ENCODE measurements at places on chromosomes 4 and X. TPM values are rescaled to one million over a fixed set of nuclear protein-coding genes. Genes with fewer than 3 reads are reported as not detected.

DNA sequence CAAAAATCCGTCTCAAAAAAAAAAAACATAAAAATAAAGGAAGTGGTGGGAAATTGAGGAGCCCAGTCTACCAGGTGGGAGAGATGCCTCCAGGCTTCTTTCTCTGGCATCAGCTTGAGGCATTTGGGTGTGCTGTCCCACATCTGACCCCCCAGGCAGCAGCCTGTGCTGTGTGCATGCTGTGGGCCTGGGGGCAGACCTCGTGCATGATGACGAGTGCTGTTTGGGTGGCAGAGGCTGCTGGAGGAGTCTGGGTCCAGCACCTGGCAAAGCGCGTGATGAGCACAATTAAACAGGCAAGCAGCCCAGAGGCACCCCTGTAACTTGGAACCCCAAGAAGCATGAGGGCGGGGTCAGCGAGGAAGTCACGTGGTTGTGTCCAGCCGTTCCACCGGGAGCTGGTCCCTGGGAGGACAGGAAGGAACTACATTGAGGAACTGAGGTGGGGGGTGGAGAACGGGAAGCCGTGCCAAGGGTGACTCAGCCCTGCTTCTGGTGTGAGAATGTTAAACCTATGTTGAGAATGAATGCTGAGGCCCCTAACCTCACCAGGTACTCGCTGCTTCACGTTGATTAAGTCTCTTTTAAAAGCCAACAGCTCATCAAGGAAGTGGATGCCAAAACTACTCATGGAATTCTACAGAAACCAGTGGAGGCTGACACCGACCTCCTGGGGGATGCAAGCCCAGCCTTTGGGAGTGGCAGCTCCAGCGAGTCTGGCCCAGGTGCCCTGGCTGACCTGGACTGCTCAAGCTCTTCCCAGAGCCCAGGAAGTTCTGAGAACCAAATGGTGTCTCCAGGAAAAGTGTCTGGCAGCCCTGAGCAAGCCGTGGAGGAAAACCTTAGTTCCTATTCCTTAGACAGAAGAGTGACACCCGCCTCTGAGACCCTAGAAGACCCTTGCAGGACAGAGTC, 6.1 kb downstream of the TACC3 start:
- peak; percentile 98 for DNase-seq

GRCh38 chr4:87957061-87957460, 18.5 kb upstream of the SPP1 start:
- no peak for DNase-seq

GRCh38 chr4:575281-576141, 584 bp downstream of the TMEM271 start:
- no peak for DNase-seq

- no peak for DNase-seq
These were observed 21.8 kb upstream of the FTHL17 start for GRCh38 chrX:31093639-31093975.

- DNase-seq: no peak
These were observed 972.0 kb upstream of the TENM3 start for GRCh38 chr4:181271116-181271640.

DNA sequence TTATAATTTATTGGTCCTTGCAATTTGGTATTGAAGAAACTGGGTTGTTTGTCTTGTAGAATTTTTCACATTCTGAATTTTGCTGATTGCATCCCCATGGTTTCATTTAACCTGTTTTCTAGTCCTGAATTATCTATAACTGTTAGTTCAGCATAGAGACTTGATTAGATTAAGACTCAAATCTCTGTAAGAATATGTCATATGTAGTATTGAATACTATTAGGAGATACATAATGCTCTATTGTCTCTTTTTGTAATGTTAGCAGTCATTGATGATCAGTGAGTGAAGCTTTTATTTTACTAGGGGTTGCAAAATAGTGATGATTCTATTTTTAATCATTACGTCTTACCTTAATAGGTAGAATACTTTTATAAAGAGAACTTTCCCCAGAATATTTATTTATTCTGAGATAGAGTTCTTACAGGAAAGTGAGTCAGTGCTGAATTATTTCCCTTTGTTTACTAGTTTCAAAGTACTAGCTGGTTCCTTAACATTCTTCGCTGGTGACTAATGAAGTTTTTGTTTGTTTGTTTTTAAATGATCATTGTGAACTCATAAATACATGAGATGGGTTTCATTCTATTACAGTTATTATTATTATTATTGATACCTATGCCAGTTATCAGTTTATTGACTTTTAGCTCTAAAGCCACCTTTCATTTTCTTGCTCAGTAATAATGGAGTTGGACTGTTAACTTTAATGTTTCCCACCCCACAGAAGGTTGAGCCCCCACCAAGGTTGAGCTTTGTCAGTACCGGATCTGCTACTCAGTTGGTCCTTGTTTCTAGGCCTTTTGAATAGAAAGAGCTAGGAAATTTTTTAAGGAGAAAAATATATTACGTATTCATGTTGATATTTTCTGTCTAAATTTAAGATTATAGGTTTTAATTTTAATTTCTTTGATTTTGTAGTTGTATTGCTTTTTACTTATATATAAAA, 102.3 kb downstream of the LARP1B start:
- DNase-seq: peak; percentile 72

DNA sequence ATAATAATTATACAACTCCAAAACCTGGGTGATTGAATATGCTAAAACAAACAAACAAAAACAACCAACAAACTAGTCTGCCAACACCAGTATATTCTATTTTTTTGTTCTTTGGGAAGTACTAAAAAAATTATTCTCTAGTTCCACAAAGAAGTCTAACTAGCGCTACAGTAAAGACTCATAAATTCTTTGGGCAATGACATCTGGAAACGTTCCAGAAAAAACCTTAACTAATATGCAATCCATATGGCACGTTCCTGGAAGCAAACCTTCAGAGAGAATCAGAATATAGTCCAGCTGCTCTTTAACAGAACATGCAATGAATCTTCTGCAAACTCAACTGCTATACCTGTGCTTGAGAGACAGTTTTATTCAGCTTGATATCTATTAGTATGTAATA, 500.1 kb downstream of the TRAM1L1 start:
- no peak for DNase-seq

- DNase-seq: no peak
These were observed 49.9 kb downstream of the PAK3 start for GRCh38 chrX:111145878-111146277.

DNA sequence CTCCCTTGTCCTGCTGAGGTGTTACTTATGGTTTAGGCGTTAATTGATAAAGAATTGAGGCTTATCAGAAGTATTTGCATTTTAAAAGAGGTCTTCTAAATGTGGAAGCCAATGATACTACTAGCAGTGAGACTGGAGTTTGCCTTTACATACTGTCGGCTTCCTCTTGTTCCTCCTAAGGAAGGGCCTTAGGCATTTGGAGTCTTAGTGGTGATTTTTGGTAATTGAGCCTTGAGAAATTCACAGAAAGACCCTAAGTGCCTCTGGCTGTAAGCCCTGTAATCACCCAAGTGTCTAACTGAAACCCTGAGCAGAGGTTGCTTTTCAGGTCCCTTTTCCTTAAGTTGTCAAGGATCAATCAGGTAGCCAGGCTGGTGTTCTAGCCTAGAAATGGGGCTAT, 14.8 kb downstream of the IL13RA1 start:
- DNase-seq: no peak

DNA sequence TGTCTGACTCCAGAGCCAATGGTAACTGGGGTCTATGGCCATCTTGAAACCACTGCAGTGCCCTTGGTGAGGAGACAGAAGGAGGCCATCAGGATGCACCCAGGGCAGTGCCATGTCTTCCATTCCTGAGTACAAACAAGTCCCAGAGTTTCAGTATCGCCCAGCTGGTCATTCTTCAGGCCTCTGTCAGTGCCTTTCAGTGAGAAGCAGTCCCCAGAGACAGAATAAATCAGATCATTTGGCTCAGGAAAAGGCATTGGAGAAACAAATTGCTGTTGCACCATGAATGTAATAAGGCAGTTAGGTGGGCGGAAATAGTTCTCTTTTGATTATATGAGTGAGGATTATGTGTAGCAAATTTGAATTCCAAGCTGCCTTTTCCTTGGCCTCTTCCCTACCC, 21.3 kb downstream of the ADGRG4 start:
- no peak for DNase-seq

DNA sequence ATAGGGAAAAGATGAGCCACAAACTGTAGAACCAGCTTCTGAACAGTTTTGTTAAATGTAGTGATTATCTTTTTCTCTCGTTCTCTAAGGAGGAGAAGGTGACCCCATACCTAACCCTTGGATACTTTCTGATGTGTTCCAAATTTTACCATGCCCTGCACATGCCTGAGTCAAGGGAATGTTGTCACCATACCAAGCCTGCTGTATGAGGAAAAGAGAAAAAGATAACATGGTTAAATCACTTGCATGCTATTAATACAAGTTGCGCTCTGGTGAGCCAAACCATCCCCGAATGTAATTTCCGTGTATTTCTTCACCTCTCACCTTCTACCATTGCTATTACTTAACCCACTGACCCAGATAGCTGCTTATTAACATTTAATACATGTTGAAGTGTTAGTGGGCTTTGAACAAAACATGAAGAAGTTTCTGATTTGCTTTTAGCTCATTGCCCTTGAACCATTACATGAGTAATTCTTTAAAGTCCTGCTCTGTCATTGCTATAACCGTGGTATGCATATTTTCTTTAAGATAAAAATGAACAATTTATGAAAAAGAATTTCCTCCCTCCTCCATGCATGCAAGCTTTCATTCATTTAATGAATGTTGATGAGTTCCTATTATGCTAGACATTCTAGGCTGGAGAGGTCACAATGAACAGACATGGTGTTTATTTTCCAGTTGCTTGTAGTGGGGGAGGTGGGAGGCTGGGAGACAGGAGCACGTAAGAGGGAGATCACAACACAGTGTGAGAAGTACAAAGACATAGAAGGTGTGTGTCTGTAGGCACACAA, 13.6 kb upstream of the KIT start:
- no peak for DNase-seq

DNA sequence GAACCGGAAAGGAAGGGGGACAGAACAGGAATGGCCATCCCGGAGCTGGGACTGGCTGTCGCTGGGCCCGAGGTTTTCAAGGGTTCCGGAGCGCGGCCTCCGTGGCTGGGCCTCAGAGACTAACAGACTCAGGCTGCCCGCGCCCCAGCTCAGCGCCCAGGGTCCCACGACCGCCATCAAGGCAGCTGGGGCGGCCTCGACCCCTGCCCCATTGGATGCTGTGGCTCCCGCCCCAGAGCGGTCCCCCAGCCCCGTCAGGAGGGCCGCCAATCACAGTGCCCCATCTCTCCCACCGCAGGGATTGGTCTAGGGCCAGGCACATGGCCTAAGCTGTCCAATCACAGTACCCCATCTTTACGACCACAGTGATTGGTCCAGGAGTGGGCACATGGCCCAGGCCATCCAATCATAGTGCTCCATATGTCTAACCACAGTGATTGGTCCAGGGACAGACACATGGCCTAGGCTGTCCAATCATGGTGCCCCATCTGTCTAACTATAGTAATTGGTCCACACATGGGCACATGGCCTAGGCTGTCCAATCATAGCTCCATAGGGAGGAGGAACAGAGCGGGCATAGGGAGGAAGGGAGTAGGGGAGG, 105.3 kb upstream of the NKX1-1 start:
- peak; percentile 84 for DNase-seq

DNA sequence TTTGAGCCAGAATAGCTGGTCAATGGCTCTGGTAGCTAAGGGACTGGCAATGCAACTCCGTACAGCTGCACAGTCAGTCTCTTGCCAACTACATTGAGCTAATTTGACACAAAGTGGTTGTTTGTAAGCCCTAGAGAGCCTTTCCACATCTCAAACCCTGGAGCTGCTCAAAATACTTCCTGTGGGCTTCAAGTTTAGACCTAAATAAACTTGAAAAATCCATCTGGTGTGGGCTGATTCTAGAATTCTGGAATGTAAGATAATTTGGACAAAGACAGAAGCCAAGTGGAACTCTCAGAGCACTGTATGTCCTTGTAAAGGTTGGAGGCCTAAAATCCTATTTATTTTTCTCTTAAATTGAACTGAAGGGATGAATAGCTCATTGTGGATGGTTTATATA, 380.8 kb downstream of the SPRY1 start:
- no peak for DNase-seq

DNA sequence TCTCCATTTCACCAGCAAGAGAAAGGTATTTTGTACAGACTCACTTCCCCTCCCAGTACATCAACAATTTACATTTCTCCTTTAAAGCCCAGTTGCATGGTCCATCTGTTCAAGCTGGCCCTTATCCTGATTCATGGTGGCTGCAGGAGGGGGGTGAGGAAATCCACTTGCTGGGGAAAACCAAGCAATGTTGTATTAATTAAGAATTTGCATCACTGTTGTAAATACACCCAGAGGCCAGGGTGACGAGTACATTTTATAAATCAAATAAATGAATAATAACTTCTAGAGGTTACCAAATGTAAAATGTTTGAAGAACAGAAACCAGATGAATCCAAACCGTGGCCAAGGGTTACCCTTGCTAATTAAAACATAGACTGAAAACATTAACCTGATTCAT, 395.9 kb upstream of the INTU start:
- no peak for DNase-seq

DNA sequence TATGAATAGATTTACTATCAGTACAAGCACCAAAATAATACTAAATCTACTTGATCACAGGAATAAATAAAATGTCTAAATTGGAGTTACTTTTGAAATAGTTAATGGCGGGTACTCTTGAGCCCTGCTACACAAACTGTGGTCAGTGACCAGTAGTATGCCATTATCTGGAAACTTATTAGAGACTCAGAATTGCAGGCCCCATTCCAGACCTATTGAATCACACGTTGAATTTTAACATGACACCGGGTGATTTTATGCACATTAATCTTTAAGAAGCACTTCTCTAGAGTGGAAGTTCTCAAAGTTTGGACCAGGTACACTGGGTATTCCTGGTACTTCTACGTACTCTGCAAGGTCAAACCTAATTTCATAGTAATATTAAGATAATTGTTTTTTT, 660.0 kb upstream of the POU3F4 start:
- DNase-seq: no peak

GRCh38 chrX:72123471-72124185, 8.1 kb downstream of the RTL5 start:
- peak; percentile 23 for DNase-seq

- no peak for DNase-seq
These were observed 67.9 kb downstream of the RBPJ start for GRCh38 chr4:26388671-26389070.

GRCh38 chr4:171101845-171102244, 711.4 kb upstream of the GALNTL6 start:
- no peak for DNase-seq

DNA sequence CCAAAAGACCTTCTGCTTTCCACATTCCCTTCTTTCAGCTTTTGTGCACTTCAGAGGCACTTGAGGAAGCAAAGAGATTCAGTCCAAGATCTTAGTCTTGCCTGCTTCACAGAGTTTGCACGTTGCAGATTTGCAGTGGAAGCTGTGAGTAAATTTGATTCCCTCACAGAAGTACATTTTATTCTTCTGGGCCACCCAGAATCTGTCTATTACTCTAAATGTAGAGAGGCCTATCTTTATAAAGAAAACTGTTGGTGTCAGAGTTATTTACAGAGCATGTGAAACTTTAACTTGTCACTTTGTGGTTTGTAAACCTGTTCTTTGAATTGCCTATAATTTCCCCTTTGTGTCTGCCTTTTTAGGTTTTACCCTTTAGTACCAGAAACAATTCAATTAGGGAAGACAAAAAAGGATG, 15.5 kb downstream of the SPRY1 start:
- DNase-seq: no peak

The FREM3 gene
- not detected for total RNA-seq

The FAM184B gene
- not detected for total RNA-seq

The NOA1 gene
- total RNA-seq: 23.5 TPM

The FAM9C gene
- total RNA-seq: not detected

The LDOC1 gene
- 35.5 TPM for total RNA-seq

The TEX13C gene
- 0.14 TPM for total RNA-seq

The KLHL4 gene
- 8.5 TPM for total RNA-seq

The ZCCHC12 gene
- not detected for total RNA-seq

Measured in HT1080 (cell line).